ENCODE measurements at places on chromosomes 6 and 20. TPM values are rescaled to one million over a fixed set of nuclear protein-coding genes. Genes with fewer than 3 reads are reported as not detected.

DNA sequence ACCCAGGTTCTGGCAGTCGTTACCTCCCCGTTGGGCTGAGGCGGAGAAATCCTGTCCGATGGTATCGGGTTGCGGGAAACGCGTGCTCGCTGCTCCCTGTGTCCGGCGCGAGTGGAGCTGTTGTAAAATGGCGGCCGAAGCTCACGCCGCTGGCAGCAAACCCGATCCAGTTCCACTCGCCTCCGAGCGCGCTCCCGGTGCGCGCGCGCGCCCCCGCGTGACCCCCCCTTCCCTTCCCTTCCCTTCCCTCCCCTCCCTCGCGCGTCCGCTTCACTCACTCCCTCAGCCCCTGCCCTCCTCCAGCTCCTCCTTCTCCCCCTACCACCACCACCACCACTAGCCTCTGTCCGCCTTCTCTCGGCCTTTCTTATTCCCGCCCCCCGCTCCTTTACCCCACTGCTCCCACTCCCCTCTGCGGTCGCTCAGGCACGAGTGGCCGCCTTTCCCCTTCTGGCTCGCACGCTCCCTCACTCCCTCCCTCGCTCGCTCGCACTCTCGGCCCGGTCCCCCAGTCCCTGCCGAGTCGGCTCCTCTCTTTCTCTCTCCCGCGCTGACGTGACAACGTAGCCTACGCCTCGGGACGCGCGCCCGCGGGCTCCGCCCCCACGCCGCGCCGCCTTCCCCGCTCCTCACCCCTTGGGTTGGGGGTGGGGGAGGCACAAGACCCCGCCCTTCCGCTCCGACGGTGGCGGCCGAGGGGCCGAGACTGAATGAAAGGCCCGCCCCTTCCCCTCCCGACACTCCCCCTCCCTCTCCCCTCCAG lies at the start of gene SYNCRIP:
Gene SYNCRIP, minus strand, starts transcription at position 113 of the 763 bp plus-strand sequence. CDS start 1,447 bp downstream, outside the sequence.
- peak; percentile 98 for DNase-seq

- DNase-seq: no peak
Measured at GRCh38 chr6:132247381-132248159, 153.7 kb downstream of the MOXD1 start.

DNA sequence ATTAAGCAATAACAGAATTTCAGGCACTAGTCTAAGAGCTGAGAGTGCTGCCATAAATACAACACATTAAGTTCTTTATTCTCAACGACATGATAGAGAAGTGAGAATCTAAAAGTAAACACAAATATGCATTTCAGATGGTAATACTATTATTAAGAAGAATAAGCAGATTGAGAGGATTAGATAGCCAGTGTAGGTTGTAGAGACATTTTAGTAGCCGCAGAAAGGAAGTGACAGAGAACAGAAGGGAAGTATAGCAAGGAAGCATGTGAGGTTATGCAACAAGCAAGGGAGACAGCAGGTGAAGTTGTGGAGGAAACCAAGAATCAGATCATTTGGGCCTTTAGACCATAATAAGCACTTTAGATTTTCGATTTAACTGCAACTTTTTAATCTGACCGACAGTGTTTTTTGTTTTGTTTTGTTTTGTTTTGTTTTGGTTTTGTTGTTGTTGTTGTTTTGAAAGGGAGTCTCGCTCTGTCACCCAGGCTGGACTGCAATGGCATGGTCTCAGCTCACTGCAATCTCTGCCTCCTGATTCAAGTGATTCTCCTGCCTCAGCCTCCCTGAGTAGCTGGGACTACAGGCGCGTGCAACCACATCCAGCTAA lies 737.0 kb upstream of the ADGRB3 start:
- no peak for DNase-seq

GRCh38 chr6:100617633-100618350 lies 153.1 kb upstream of the SIM1 start:
- DNase-seq: no peak

DNA sequence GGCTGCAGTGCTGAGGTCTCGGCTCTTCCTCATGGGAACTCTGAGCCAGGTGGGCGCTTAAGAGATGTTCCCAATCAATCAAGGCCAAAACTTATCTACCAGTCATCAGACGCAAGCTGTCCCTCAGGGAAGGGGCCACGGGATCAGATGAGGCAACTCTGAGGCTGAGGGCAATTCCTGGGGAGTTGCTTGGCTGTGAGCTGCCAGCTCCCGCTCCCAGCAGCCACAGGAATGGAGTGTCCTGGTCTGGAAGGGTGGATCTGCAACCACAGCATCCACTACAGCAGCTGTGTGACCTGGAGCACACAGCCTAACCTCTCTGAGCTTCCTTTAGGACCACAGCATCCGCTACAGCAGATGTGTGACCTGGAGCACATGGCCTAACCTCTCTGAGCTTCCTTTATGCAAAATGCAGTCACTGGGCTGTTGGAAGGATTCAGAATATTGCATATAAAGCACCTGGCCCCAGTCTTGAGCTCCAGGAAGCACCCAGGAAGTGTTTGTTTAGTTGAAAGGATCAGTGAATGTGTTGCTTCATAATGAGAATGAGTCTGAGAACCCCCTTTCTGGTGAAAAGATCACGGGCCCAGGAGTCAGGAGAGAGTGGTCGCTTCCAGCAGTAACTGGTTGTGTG lies 60.9 kb downstream of the TFAP2C start:
- no peak for DNase-seq

DNA sequence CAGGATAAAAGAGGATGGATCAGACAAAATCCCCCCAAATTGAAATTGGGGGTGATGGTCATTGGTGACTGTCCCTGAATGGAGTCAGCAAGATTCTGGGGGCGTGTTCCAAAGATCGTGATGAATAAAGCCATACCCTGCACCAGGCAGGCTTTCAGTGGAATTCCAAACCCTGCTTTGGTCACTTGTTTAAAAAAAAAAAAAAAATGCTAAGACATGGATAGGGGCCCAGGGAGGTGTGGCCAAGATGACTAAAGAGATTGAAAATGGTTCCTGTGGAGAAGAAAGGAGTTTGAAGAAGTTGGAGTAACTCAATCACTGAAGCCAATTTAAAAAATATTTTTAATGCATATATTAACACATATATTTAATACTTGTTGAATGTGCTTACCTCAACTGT lies 161.4 kb upstream of the KCNG1 start:
- DNase-seq: no peak

DNA sequence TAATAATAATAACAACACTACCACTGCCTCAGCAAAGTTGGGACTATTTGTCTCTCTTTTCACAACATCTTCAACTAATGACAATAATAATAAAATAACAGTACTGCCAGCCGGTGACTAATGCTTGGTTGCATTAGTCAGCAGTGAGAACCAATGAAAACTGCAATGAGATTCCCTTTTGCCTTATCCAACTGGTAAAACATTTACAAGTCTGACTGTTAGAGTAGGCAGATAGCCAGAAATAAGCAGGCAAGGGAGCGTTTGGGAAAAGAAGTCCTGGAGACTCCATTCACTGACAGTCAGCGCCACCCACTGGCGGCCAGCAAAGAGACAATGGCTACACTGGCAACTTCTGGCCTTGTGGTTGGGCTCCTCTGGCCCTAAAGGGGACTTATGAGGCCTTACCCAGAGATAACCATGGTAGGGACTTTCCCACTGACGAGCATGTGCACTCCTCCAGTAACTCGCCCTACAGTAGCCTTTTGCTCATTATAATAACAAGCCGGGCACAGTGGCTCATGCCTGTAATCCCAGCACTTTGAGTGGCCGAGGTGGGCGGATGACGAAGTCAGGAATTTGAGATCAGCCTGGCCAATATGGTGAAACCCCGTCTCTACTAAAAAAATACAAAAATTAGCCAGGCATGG lies 3.4 kb upstream of the NSFL1C start:
- peak; percentile 83 for DNase-seq

DNA sequence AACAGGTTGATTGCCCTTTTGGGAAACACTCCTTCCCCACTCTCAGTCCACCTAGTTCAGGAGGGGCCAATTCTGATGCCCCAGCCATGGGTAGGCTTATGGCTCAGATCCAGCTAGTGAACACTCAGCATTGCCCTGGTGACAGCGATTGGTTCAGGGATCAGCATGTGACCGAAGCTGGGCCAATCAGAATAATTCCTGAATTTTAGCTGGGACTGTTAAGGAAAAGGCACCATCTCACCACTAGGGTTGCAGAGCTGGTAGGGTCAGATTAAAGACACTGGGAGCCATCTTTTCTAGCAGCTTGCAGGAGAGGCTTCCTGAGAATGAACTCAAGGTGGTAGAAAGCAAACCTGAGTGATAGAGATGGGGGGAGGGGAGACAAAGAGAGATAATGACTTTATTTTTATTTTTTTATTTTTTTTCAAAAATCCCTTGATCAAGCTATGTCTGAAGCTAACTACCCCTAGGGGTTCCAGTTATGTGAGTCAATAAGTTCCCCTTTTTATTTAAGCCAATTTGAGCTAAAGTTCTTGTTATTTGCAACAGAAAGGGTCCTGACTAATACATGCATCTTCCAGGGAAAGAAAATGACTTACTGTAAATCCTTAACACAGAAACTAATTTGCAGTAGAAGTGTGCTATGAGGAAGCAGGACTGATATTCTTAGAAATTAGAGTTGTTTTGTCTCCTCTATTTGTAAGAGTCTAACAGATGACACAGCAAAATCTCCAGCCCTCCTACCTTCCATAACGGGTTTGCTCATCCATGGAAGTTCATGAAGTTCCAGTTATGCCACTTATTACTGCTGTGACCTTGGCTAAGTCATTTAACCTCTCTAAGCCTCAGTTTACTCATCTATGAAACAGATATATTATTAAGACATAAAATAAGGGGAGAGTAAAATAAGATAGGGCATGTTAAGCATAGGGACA lies 44.7 kb downstream of the EYA2 start:
- peak; percentile 25 for DNase-seq

GRCh38 chr6:97820400-97820799 lies 537.4 kb upstream of the MMS22L start:
- no peak for DNase-seq

DNA sequence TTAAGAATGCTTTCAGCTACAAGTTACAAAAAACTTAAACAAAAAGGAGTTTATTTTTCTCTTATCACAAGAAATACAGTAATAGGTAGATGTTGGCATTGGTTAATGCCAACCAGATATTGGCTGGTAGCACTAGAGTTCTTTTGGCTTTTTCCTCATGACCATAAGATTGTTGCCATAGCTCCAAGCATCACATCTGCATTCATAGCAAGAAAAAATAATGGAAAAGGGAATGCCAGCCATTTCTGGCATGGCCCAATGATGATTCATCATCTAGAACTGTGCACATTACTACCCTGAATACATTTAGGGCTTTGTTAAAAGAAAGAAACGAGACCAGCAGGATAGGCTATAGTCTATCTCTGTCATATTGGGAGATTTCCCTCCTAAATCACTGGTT lies 20.8 kb upstream of the SIRT5 start:
- DNase-seq: no peak

- DNase-seq: no peak
Measured at GRCh38 chr6:158803733-158804143, 15.4 kb downstream of the EZR start.

DNA sequence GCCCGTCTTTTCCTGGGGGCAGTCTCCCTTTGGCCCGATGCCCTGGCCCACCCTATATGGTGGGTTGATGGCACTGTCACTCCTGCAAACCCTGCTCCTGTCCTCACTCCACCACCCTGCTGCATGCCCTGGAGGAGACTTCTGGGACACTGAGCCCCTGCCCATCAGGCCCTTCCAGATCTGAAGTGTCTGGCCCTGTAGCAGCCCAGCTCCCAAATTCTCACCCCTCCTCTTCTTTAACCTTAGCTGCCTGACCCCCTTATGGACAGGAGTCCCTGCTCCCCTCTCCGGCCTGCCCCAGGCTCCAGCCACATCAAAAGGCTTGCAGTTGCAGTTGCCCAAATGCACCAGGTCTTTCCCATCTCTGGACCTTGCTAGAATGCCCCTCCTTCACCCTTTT lies 20.8 kb upstream of the SLC32A1 start:
- DNase-seq: no peak

- no peak for DNase-seq
Measured at GRCh38 chr6:162706232-162706631, 21.3 kb downstream of the PRKN start.

- DNase-seq: no peak
Measured at GRCh38 chr6:14393910-14394309, 276.3 kb downstream of the CD83 start.

DNA sequence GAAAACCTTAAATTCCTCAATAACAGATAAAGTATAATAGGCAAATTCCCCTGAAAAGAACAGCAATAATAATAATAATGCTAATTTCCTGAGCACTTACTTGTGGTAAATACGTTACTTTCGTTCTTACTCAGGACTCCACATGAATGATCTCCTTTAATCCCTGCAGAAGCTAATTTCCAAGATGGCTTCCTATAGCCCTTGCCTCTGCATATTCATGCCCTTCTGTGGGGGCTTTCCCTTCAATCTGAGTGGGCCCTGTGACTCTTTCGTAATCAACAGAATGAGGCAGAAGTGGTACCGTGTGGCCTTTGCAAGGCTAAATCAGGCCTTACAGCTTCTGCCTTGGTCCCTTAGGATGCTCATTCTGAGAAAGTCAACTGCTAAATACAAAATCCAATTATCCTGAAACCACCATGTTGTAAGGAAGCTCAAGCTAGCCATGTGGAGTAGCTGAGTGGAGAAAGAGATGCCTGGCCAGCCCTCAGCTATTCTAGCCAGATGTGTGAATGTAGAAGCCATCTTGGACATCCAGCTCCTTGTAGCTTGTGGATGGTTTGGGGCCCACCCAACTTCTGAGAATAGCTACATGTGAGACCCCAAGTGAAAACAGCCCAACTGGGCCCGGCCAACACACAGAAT lies 50.5 kb downstream of the MCUR1 start:
- DNase-seq: no peak

DNA sequence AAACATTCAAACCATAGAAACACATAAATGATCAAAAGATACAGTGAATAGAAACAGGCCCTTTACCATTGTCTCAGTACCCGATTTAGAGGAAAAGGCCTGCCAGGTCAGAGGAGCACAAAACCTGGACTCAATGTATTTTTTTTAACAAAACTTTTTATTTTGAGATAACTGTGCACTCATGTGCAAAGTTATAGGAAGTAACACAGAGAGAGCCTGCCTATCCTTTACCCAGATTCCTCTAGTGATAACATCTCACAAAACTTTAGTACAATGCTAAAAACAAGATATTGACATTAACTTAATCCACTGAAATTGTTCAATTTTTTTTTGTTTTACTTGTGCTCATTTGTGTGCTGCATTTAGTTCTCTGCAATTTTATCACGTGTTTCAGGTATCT lies 36.8 kb upstream of the SAMD3 start:
- no peak for DNase-seq

GRCh38 chr6:82017288-82017687 lies 230.3 kb downstream of the IBTK start:
- no peak for DNase-seq

DNA sequence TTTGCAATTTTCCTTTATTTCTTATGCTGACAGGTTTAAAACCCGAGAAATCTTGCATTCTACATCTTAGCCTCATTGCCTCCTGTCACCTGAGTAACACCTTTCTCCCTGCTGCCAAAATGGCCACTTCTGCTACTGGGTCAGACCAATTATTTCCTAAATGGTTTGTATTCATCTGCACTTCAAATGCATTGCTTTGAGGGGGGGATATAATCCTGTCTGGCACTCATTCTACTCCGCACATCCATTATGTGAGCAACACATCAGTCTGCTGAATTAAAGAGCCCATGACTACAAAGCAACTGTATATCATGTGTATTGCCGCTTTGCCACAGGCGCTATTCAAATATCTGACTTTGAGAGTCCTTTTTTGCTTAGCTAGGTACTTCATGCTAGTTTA lies 141.6 kb upstream of the TSHZ2 start:
- DNase-seq: no peak

The EDN1 gene
- total RNA-seq: 0.50 TPM

The OR2J3 gene
- 0.30 TPM for total RNA-seq

The SLC26A8 gene
- total RNA-seq: 0.80 TPM

The SLC35A1 gene
- 10.5 TPM for total RNA-seq

The ZNF341 gene
- 9.6 TPM for total RNA-seq

The HLA-DRA gene
- total RNA-seq: 2.8 TPM

The HRH3 gene
- total RNA-seq: 2.9 TPM

The PNLDC1 gene
- 0.39 TPM for total RNA-seq

The BAG2 gene
- total RNA-seq: 8.0 TPM
